Left forelimb (tissue), 1 donor: ENCODE measurements at places on chromosomes 13 and 19.

DNA sequence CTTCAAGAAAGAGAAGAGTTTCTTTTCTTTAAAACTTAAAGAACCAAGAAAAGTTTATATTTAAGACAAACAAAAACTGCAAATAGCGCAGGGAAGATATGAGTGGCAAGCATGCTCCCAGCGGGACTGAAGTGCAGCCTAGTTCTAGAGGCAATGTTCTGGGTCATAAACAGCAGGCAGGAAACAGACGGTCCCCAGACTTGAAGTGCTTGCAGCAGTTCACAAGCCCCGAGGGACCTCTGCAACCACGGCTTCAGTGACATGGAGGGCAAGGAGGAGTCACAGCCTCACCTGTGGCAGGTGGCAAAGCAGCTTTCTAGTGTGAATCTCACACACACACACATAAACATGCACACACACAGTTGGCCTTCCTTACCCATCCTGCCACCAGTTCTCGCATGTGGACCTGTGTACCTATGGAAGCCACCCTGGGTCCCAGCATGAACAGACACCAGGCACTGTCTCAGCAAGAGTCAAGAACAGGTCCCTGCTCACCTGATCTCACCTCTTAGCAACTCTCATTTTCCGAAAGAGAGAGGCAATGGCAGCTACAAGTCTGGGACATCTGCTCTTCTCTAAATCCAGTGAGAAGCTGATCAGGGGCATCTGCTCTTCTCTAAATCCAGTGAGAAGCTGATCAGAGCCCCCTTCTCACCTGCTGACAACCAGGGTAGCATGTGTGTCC is 162.0 kb downstream of the EFNB2 start:
- DNase-seq: no peak

DNA sequence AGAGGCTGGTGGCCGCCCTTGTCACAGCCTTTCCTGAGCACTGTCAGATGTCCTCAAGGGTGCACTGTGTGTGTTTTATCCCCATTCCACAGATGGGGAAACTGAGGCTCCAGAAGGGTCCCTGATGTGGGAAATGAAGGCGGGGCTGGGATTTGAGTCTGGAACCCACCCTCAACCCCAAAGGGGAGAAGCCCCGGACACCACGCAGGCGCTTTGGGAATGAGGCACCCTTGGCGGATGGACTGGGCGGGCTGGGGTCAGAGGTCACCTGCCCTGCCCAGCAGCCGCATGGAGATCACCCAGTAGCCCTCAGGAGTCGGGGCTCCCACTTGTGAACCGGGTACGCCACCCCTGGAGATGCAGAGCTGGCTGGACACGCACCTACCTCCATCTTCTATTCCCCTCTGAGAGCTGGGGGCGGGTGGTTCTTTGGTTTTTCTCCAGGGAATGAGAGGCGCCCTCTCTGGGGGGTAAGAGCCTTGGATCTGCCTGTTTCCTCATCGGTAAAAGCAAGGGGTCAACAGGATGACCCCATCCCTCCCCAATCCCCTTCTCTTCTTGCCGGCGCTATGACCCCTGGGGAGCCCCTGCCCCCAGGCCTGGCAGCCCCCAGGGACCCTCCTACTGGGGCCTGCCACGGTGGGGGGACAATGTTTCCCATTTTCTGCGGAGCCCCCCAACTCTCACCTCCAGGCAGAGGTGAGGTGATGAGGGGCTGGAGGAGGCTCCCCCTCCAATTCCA is 8.3 kb upstream of the ONECUT3 start:
- no peak for DNase-seq

- no peak for DNase-seq
These were observed 329.6 kb downstream of the KCTD12 start for GRCh38 chr13:76556627-76557026.

DNA sequence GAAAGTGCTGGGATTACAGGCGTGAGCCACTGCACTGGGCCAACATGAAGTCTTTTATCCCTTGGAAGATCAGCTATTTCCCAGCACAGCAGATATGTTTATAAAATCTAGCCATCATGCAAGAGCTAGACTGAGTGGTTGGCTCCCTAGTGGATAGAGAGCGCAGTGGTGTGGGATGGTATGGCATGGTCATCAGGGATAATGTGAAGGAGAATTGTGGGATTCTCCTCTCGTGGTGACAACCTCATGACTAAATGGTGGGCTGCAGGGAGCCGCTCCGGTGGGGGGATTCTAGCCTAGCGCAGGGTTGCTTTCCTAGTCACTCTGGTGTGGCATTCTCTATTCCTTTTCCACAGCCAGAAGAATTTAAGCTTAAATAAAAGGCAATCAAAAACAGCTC is 43.3 kb upstream of the GPI start:
- DNase-seq: no peak

GRCh38 chr19:32367063-32367462 is 21.7 kb downstream of the ZNF507 start:
- no peak for DNase-seq

DNA sequence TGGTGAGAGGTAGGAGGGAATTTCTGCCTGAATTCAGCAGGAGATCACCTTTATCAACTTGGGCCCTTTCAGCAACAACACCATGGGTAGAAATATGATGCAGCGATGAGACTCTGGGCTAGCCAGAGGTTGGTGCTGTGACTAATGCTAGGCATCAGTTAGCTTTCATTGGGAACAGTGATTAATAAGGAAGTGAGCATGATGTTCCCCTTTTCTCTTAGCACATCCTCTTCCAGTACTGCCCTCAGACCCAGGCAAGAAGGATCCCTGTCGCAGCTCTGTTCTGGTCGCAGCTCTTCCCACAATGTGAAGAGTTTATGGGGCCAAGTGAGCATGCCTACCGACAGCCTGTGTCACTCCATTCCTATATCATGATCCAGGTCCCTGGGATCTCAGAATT is 100.5 kb downstream of the FLT1 start:
- DNase-seq: no peak

DNA sequence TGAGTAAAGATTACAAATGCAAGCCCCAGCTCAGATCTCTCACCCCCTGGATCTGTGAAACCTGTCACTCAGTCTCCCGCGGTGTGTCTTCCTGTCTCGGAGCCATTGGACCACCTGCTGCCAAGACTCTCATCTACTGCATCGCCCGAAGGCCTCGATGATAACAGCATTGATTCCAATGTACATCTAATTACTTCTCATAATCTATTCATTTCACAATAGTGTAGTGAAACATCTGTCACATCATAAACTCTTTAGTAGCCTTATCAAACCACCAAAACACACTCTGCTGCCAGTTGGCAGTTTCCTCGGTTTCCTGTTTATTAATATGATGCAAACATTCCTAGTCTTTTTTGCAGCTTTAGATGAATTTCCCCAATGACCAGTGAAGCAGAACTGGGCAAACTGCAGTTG is 220.3 kb downstream of the POU4F1 start:
- no peak for DNase-seq

GRCh38 chr19:28495046-28495445 is 717.9 kb downstream of the UQCRFS1 start:
- DNase-seq: no peak

GRCh38 chr13:39682788-39683187 is 27.3 kb downstream of the COG6 start:
- no peak for DNase-seq

DNA sequence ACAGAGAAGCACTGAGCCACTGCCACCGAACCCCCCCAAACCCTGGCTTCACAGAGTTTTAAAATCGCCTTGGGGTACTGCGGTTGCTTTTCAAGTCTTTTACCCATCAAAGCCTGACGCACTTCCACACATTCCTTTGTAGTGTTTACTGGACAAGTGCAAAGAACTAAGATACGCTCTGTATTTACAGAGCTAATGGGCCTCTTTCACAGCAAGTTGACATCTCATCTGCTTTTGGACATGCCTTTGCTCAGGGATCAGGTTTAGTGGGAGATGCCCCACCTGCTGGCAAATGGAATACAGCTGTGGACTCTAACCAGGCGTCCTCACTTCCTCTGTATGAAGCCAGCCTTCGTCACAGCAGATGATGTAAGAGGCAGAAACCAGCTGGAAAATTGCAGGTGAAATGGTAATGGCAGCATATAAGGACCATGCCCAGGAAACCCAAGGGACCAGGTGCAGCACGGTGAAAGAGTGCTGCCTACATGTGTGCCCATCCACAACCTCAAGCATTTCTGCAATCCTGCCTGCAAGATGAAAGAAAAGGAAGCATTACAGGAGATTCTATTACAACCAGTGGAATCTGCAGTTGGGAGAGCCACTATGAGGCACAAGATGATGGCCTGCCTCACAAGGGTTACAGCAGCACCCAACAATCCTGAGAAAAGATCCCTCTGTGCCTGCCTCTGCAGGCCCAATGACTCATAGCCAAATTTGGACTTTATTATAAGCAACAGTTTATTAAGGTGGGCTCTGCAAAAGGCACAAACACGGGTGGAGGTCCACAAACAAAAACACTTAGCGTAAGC is 34.7 kb downstream of the BRD4 start:
- DNase-seq: no peak

GRCh38 chr19:14404312-14404711 is 14.8 kb downstream of the DDX39A start:
- DNase-seq: no peak

DNA sequence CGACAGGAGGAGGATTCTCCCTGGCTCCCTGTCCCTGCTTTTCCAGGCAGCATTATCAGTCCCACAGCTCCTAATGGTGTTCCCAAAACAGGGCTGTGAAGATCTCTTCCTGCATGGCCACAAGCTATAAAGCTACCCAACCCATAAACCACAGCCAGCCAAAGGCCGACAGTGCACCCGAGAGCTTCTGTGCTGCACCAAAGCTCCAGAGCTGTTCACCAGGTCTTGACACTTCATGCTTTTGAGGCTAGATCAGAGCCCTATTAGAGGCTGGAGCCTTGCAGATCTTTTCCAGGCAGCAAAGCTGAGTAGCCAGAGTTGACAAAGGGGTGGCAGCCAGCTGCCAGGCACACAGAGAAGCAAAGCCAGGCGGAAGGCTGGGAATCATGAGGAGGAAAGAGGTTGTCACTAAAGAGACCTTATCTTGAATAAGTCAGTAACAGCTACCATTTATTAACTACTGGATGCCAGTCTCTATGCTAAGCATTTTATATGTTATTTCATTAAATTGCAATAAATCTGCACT is 180.4 kb downstream of the KATNAL1 start:
- no peak for DNase-seq

DNA sequence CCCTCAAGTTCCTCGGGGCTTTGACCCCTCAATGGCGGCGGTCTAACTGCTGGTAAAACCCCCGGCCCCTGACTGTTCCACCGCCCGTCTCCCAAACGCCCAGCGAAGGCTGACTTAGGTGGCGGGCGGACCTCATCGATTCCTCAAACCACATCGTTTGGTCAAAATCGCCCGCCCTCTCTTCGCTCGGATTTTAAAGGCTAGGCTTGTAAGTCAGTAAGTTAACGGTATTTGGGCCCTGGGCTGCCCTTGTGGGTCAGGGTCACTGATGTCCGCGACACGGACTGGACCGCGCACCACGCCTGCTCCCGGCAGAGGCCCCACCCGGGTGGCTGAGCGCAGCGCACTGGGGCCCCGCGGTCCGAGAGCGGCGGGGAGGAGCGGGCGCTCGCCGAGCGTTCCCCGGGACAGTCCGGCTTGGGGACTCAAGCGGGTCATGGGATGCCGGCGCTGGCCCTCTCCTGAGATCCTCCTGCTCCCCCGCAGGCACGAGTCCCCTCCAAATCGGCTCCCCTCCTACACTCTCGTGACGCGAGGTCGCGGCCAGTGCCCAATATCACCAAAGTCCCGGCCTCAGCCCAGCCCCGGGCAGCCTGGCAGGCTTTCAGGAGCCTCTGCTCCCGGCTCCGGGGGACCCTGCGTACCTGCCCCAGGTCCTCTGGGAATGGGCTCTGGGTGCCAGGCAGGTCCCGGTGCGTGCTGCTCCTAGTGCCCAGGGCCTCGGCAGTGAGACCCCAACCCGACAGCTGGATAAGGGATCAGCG is 1.0 kb downstream of the FLT1 start:
- no peak for DNase-seq

DNA sequence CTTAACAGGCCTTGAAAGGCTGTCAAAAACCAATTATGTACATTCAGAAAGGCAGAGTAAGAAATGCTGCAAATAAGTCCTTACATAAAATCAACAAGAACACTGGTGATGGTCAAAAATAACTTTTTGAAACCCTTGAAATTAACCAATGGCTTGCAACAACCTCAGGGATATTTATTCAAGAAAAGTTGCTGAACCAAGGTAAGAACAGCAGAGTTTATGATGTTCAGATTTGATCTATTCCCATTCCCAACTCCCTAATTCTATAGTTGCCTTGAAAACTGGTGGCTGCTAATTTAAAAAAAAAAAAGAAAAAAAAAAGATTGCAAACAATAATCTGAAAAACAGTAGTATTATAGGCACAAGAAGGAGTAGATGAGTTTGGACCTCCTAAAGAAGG is 109.8 kb upstream of the UFM1 start:
- no peak for DNase-seq

DNA sequence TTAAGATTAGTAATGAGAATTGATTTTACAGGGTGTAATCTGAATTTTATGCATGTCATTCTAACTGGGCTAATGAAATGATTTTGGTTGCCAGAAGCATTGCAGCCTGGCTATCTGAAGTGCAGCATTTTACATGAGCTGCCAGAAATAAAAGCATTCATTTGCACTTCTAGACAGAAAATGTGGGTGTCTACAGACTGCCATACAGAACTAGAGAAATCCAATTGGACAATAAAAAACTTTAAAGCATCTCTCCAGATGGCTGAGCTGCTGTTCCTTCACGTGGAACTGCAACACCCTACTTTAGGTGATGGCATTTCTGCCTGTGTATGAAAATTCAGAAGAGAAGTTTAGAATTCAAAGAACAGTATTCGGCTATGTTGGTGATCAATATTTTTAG is 450.1 kb upstream of the SLITRK1 start:
- DNase-seq: no peak

- DNase-seq: no peak
These were observed 263.1 kb upstream of the RXFP2 start for GRCh38 chr13:31476266-31476665.

DNA sequence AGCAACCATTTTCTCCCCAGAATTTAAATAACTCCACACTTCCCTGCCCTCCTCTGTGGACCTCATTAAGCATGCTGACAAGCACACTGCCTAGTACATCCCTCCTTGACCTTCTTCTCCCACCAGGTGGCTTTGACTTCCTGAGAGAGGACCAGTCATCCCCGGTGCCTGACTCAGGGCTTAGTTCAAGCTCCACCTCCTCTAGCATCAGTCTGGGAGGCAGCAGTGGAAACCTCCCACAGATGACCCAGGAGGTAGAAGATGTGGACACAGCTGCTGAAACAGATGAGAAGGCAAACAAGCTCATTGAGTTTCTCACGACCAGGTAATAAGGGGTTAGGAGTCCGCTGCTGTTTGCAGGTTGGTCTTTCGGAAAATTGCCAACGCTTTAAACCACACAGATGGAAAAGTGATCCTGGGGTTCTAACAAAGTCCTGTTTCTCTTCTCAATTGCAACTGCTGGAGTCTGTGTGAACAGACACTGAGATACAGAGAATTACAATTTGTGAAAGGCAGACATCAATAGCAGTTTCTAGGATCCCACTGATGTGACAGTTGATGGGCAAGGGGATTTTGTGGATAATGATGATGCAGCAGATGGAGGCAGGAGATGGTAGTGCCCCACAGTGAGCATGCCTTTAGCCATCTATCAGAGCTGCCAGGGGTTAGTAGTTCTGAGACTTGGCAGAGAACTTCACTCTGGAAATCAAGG is 86.7 kb downstream of the ZAR1L start:
- DNase-seq: no peak
